Fibroblast of lung (primary cell): ENCODE measurements at places on chromosomes 2 and 18. TPM values are rescaled to one million over a fixed set of nuclear protein-coding genes. Genes with fewer than 3 reads are reported as not detected.
A peak's percentile ranks its signal among the peaks of the same experiment; 100 is the strongest.

The TET3 gene
- total RNA-seq = 2.6 and 3.1 TPM in 2 replicates

DNA sequence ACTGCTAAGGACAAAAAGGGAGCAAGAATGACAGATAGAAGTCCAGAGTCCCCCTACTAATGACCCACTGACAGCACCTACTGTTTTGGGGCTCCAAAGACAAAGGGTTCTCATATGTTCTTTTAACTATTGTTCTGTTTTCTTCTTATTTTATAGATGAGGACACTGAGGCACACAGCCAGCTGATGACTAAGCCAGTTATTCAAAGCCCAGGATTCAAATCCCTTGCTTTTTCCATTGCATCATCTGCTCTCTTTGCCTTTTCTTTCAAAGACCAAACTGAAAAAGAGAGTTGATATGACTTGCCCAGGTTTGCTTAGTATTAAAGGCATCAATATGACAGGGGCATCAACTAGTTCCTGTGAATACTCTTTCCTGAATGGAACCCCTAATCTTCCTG lies 299.8 kb downstream of the LRATD1 start:
- DNase-seq = peak; percentile 26

DNA sequence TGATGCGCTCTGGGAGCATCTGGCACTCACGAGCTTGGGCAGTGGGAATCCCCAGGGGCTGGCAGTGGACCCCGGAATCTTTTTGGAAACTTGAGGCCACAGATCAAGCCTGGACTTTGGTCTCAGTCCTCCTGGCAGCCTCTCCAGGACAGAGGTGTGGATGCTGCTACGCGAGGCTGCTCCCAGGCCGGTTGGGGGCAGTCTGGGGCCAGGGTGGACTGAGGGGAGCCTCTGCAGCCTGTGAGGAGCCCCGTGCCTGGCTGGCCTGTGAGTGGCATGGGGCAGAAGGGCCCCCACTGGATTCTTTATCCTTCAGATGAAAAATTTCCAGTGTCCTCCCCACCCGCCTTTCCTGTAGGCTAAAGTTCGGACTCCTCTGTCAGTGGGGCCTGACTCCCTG lies 12.7 kb upstream of the DES start:
- no peak for DNase-seq

DNA sequence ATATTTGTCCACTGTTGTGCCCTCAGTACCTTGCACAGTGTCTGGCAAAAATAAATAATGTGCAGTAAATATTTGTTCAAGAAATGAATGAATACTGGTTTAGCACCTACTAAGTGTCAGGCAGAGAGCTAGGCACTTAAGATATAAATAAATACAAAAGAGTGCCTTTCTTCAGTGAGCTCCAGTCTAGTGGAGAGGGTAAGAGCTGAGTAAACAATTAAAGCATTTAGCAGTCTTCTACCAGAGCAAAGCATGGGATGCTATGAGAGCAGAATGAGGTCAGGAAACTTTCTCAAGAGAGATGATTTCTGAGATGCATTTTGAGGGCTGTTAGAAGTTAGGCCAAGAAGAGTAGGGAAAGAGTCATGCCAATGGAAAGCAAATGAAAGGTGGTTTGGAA lies 314.7 kb downstream of the DSC3 start:
- DNase-seq = no peak

DNA sequence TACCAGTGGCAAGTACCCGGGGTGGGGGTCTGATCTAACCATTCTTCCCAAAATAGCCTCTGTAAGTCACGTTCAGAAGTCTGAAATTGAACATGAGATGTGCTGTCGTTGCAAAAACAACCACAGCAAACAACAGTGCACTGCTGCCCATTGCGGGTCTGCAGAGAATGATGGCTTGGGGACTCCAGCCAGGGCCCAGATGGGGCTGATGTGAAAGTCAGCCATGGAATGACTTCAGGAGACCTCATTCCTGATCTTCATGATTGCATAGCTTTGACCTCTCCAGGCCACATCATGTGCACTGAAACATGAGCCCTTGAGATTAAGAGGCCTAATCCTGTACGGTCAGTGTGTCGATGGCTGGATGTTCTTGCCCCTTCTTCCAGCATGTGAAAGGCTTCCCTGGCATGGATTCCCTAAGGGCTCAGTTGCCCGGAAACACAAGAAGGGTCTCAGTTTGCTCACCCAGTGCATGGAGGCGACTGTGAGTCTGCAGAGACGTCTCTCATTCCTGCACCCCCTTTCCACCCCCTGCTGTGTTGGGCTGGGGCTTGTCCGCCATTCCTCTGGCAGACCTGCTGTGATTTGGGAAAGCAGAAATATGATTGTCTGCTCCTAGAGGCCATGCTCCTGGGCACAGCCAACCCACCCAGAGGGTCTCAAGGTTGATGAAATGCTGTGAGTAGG lies 191.6 kb downstream of the SEPTIN10 start:
- DNase-seq = peak; percentile 21
